ENCODE measurements at places on chromosomes 11 and 22.

DNA sequence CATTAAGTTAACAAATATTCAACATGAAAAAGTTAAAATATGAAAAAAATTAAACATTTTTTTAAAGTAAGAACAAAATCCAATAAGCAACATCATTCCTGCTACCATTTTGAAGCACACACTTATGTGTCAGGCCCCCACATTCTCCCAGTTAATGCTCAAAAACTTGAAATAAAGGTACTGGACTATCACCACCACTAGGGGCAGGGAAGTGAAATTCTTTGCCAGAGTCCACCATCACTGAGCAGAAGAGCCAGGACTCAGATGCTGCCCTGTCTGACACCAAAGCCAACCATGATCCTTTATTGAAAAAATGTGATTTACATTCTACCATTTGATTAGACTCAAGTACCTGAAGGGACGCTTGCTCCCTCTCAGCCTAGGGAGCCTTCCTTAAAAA is 39.1 kb downstream of the PITPNB start:
- peak; percentile 52 for DNase-seq

DNA sequence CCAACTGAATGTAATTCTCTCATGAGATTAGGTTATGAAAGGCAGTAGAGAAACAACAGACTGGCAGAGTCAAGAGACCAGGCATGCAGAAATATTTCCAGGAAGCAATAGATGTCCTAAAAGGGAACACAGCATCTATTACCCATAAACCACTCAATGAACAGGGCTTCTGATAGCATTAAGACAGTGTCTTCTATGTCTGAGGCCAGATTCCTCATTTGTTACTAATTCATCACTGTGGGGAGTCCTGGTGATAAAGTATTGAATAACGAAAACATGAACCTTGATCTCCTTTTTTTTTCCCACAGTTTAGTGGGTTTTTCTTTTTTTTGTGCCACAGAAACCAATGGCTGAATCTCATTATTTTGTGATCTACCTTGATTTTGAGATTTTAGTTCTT is 339.0 kb downstream of the METTL15 start:
- no peak for DNase-seq

DNA sequence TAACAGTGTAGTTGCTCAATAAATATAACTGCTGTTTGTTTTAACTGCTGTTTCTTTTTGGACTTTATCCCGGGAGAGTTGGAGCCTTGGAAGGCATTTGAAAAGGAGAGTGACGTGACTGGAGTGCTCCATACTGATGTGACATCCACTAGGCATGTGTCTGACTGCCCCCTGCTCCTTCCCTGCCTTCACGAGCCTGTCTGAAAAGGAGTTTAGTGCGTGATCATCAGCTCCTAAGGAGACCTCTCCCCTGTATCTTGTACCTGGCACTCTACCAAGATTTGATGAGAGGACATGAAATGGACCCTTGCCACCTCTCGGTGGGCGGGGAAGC is 22.9 kb downstream of the ZBTB16 start:
- DNase-seq, result no peak

GRCh38 chr11:78379039-78379670 is 38.5 kb downstream of the GAB2 start:
- no peak for DNase-seq

DNA sequence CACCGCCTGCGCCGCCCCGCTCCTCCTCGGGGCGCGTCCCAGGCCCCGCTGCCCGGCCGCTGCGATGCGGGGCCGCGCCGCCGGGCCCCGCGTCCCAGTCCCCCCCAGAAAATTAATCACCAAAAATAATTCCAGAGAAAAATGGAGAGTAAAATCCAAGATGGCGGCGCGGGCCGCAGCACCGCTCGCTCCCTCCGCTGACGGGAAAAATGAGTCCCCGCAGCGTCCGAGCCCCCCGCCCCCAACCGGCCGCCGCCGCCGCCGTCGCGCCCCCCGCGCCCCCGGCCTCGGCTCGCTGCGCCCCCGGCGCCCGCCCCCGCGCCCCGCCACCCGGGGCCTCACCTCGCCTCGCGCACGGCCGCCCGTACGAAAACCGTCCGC is at the start of gene KMT5B:
Gene KMT5B, minus strand, starts transcription at position 162 of the 381 bp plus-strand sequence. CDS start 23,220 bp downstream, outside the sequence.
- DNase-seq, result peak; percentile 54

- DNase-seq, result no peak
Measured at GRCh38 chr11:47111318-47111804, 65.3 kb downstream of the ARFGAP2 start.

- no peak for DNase-seq
Measured at GRCh38 chr11:35964841-35965240, 21.0 kb downstream of the LDLRAD3 start.

- DNase-seq, result peak; percentile 85
Measured at GRCh38 chr11:123741159-123742030, at the start of gene ZNF202. TSS of gene ZNF202 (minus strand) at chr11:123741660. CDS start at chr11:123730888, 10,772 bp downstream.

DNA sequence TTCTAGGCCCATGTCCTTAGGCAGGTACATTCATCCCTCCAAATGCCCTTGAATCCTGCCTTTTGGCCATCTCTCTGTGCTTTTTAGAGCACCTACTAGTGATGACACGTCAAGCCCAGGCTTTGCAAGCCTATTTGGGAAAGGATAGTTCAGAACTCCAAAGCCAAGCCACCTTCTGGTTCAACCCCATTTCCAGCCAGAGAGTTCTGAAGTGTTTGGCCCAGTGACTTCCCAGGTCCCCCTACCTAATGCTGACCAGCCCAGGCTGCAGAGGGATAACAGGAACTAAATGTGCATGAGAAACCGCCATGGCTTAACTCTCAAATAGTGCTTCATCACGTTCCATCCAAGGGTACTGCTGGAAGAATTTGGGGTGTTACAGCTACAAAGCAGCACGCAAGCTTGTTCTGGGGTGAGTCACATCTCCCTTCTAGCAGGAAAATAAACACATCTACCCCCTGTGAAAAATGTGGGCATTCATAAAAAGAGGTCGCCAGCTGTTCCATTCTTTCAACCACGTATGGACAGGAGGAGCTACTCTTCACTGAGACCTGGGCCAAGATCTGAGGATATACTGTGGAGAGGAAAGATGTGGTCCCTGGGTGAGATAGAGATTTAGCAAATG is 2.0 kb upstream of the FXYD6 start:
- DNase-seq, result no peak

- DNase-seq, result no peak
Measured at GRCh38 chr22:33715237-33715985, 204.9 kb downstream of the LARGE1 start.

DNA sequence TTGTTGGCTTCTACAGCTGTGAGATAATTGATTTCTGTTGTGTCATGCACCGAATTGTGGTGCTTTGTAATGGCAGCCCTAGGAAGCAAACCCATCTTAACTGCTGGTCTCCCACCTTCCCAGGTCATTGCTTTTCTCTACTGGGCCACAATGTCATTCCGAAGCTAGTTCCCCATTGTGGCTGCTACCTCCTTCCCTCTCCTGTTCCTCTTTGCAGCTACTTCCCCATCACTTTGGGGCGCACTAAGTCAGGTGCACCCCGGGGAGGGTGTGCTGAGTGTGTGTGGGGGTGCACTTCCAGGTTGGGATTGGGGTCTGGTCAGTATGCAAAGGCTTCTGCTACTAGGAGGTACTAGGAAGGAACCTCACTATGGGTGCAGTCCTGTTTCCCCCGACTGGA is 109.3 kb downstream of the ST3GAL4 start:
- DNase-seq, result no peak

GRCh38 chr11:13160806-13161205 is 116.8 kb upstream of the BMAL1 start:
- no peak for DNase-seq

- peak; percentile 70 for DNase-seq
Measured at GRCh38 chr22:46500201-46500600, 37.2 kb downstream of the CELSR1 start.

DNA sequence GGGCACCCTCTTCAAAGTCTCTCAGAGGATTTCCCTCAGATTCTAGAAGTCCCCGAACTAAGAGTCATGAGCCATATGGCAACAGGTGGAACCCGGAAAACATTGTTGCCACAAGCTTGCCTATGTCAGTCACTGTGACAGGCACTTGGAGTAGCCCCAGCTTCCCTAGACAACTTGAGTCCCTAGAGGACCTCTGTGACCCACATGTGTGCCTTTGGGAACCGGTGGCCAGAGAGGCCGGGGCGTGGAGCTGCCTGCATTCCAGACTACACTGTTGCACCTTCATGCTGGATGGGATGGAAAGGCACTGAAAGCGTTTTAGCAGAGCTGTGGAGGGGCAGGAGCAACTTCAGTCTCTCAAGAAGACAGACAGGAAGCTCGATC is 12.1 kb downstream of the SLC37A2 start:
- no peak for DNase-seq

DNA sequence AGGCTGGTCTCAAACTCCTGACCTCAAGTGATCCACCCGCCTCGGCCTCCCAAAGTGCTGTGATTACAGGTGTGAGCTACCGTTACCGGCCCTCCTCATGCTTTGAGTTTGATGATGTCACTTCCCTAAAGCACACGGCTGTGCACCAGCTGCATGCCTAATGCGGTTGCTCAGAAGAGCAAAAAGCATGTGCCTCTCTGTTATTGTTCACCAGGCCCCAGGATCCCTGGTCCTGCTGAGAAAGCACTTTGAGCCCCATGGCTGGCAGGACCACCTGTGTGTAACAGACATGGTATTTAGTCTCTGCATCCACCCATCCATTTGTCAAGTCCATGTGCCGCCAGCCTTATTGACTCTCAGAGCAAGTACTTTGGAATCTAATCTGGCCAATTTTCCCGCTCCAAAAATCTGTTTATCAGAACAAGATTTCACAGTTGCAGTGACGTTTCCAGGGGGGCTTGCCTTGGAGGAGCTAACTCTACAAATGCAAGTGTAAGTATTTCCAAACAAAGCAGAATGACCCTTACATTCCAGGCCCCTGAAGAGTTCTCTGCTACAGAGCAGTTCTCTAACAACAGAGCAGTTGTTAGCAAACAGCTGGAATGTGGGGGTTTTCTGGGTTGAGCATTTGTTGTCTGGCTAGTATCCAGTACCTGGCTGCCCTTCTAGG is 89.4 kb downstream of the LDLRAD3 start:
- DNase-seq, result no peak

DNA sequence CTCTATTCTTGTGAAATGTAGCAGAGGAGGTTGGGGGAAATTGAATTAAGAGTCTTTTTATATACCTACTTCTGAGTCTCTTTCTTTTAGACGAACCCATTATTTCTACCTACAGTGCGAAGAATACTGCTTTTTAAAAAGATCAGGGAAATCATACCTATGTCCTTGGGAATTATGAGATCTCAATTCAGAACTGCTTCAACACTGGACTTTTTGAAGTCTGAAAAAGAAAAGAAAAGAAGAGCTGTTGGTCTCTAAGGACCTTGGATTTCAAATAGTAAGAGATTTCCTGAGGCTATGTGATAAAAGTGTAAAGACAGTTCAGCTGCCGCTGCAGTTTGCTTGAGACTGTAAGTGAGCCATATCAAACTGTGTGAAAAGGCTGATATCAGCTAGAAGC is 3.7 kb upstream of the OR5B21 start:
- DNase-seq, result no peak

DNA sequence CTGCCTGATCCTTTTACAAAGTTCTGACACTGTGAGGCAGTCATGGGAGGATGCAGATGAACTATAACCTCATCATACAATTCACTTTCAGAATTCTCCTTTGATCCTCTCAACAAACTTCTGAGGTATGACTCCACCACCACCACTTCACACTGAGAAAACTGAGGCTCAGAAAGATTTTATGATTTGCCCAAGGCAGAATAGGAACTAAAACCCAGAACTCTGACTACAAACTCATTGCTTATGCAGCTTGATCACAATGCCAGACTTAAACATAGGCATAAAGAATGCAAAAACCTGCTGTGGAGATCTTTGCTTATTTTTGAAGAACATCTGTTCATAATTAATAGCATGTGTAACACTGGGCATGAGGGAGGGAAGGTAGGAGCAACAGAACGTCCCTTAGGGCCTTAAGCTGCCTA is 20.4 kb downstream of the FAM168A start:
- no peak for DNase-seq

- DNase-seq, result no peak
Measured at GRCh38 chr11:131816051-131816450, 445.6 kb downstream of the NTM start.

- no peak for DNase-seq
Measured at GRCh38 chr11:106278391-106278790, 200.9 kb downstream of the AASDHPPT start.

GRCh38 chr11:40722179-40722795 is 737.2 kb downstream of the LRRC4C start:
- no peak for DNase-seq

GRCh38 chr11:44032299-44033085 is 15.3 kb upstream of the ACCSL start:
- DNase-seq, result no peak

DNA sequence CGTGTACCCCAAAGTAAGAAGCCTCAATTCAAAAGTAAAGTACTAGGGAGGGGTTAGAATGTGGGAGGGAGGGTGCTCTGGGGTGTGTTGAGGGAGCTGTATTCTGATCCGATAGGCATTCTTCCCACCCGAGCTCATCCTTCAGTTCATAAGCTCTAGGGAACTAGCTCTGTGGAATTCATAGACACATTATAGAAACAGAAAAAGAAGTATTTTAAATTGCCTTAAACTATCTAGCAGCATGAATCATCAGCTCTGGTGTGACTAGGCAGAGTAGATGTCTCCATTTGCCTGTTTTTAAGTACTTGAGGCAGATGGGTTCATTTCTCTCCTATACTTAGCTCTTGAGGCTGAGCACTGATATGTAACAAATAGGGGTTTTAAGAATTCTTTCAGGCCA is 7.3 kb upstream of the SGSM3 start:
- DNase-seq, result no peak

DNA sequence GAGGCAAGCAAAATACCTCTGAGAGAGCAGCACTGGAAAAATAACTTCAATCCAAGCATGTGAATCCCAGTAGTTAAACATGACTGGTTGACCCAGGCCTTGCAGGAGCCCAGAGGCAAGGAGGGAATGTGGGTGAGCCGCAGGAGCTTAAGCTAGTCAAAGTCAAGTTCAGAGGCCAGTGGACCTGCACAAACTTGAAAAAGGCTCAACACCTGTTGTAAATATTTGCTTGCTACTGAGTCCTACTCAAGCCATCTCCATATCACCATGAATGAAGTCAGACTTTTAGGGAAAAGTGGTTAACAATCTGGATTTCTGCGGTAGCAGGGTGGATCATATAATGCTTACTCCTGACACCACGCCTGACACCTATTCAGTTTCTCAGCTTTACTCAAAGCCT is 4.8 kb upstream of the CAT start:
- DNase-seq, result no peak

DNA sequence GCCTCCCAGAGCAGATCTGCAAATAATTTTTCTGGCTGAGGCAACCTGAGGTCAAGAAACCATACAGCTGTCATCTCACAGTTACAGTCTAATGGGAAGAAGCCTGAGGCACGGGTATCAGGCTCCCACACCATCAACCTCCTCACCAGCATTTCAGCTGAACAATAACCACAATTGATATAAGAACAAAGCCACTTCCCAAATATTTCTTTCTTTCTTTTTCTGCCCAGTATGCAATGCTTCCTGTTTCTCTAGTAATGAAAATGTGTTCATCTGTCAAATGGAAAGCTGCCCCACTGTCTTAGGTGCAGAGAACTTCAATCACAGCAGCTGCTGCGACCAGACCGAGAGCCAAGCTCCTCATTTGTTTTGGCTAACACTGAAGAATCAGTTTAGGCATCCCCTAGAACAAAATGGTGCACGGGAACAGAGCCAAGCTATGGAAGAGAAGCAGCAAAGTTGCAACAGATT is 108.4 kb downstream of the BLID start:
- DNase-seq, result no peak

- DNase-seq, result no peak
Measured at GRCh38 chr11:19947537-19948114, 212.6 kb downstream of the DBX1 start.

Measured in SK-N-DZ (cell line).